ENCODE measurements at places on chromosomes 7 and 10.

- DNase-seq = no peak
These were observed 184.8 kb downstream of the NPSR1 start for GRCh38 chr7:34842782-34843181.

DNA sequence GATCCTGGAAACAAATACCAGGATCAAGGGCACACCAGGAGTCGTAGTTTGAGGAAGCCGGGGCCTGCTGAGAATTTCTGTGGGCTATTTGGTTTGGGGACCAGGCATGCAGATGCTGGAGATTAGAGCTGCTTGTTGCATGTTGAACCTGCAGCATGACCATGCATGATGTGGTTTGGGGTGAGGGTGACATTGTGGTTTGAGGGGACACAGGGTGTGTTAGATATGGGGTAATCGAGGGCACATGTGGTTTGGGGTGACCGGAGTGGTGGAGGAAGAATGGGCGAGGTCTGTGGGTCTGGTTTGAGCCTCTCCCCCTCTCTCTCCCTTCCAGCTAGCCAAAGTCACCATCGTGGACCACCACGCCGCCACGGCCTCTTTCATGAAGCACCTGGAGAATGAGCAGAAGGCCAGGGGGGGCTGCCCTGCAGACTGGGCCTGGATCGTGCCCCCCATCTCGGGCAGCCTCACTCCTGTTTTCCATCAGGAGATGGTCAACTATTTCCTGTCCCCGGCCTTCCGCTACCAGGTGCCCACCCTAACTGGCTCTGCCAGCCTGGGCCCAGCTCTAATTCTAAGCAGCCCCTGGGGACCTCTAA, 10.2 kb downstream of the NOS3 start:
- DNase-seq = no peak

DNA sequence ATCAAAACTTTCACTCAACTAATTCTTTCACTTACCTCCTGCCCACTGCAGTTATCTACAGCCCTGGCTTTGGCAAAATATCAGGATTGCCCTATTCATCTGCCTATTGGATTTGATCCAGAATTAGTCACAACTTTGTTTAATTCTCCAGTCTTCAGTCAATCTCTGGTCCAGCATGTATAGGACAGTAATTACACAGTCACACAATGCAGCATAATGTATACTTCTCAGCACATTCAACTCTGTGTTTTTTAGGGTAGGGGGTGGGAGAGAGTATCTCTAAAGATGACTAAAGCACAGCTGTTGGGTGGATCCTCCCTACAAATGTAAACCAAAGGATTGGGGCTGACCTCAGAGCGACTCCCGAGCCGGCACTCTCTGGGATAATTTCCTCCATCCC, 17.7 kb upstream of the NRP1 start:
- no peak for DNase-seq

GRCh38 chr10:5317547-5318107, 47.1 kb upstream of the UCN3 start:
- peak; percentile 79 for DNase-seq

- no peak for DNase-seq
These were observed 491 bp upstream of the AKAP9 start for GRCh38 chr7:91940171-91940570.

DNA sequence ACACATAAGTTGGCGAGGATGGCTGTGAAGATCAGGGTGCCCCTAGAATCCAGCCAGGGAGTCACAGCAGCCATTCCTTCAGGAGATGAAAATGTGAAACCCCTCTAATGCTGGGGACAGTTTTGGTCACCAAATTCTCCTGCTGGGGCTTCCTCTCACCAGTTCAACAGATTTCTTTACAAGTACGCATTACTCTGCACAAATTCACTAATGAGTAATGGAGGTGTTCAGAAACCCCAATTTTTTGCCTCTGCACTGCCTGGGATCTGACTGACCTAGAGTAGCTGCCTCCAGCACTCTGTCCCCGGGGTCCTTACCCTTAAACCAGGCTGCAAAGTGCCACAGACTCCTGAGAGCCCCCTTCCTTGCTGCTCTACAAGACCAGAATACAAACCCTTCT, 16.1 kb downstream of the TRPV5 start:
- DNase-seq = no peak

GRCh38 chr10:62815381-62816075, 638 bp downstream of the EGR2 start:
- peak; percentile 78 for DNase-seq

GRCh38 chr10:72349438-72349837, 5.3 kb downstream of the DNAJB12 start:
- no peak for DNase-seq

- no peak for DNase-seq
These were observed 13.8 kb downstream of the LRRN3 start for GRCh38 chr7:111104710-111105109.

DNA sequence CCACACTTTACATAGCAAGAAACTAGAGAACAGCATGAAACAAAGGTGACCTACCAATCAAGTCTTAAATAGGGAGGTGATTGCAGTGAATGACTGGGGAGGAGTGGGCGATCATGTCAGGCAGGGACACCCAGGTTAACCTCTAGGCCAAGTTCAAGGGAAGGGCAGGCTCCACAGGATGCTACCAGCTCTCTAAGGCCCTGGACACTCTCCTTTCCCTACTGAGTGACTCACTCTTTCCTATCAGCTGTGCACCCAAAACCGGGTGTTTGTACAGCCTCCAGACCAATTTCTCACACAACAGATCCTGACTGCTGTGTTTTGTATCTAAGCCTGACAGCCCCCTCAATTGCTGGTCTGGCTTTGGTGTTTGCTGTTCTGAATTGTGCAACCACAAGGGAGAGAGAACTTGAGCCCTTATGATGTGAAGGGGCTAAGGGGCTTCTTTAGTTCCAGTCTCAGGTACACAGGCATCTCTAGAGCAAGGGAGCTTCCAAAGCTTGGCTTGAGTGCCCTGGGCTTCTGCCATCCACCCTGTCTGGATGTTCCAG, 107.8 kb downstream of the TBXAS1 start:
- DNase-seq = no peak

- DNase-seq = no peak
These were observed 1.5 kb downstream of the DNAJC12 start for GRCh38 chr10:67836488-67836887.

GRCh38 chr10:111102359-111102837, 25.6 kb downstream of the ADRA2A start:
- no peak for DNase-seq

GRCh38 chr7:80134115-80134535, 506 bp upstream of the GNAI1 start:
- DNase-seq = no peak

DNA sequence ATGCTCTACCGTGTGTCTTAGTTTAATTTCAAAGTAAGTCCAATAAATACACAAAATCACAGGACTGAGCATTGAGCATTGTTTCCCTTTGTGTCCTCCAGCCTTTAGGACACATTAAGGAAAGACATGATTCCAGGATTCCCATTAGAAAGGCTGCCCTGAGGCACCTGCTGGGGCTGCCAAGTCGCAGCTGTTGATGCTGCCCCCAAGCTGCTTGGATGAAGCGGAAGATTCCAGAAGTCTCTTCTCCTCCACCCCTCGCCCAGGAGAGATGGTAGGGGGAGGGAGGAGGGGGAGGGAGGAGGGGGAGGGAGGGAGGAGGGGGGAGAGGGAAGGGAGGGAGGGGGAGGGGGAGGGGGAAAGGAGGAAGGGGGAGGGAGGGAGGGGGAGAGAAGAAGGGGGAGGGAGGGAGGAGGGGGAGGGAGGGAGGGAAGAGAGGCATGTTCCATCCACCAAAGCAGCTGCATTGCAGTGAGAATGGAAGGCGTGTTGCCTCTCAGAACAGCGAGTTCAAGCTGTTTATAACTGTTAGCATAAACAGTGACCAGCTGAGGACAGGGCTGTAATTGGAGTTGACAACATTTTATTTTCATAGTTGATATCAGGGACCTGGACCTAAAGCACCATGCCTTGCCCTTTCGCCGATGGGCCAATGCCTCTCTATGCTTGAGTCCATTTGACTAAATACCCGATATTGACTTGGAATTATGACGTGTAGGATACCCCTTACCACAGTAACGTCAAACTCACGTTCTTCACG, 67.3 kb downstream of the DIP2C start:
- DNase-seq = no peak

GRCh38 chr10:24824536-24824935, 100.8 kb upstream of the ARHGAP21 start:
- DNase-seq = no peak

DNA sequence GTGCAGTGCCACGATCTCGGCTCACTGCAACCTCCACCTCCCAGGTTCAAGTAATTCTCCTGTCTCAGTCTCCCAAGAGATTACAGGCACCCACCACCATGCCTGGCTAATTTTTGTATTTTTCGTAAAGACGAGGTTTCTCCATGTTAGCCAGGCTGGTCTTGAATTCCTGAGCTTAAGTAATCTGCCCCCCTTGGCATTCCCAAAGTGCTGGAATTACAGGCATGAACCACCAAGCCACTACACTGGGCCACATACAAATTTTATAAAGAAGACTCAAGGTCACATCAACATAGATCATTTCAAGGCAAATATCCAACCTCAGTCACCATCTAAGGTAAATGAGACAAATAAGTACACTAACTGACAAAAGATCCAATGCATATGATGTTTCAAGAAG, 32.1 kb downstream of the IGF2BP3 start:
- DNase-seq = no peak

- DNase-seq = no peak
These were observed 93.8 kb upstream of the SMNDC1 start for GRCh38 chr10:110398419-110399105.

- DNase-seq = no peak
These were observed 53.4 kb upstream of the GDF10 start for GRCh38 chr10:47246406-47247147.

Data from activated CD8-positive, alpha-beta memory T cell treated with anti-CD3 and anti-CD28 coated beads for 24 hours (primary cell).